ENCODE measurements at places on chromosomes 6 and 20. TPM values are rescaled to one million over a fixed set of nuclear protein-coding genes. Genes with fewer than 3 reads are reported as not detected.
A peak's percentile ranks its signal among the peaks of the same experiment; 100 is the strongest.

Gene IRF4
- 0.01 TPM for polyA plus RNA-seq

- no peak for DNase-seq
Measured at GRCh38 chr6:122718616-122719015, 60.9 kb upstream of the FABP7 start.

DNA sequence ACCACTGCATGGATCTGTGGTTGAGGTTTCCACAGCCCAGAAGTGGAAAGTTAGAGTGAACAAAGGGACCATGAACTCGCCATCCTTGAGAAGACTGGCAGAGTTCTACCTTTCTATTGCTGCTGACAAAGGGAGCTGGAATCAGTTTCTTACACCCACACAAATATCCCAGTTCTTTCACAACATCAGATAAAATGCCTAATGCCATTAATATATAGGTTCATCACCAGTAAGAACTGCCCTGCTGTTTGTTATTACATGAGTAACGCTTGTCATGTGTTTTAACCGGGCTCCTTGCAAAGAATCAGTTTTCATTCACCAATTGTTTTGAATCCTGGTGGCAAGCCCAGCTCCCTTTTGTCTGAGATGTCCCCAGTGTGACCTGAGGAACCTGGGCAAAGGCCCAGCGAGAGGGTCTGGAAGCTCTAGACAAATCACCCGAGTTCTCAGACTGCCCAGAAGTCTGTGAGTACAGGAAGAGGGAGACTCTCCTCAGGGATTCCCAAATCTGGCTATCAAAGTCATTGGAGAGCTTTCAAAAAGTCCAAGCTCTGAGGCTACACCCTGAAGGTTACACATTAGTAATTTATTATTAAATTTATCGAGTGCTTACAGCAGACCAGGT lies 7.5 kb upstream of the CD164 start:
- peak; percentile 62 for DNase-seq

GRCh38 chr20:38551056-38551626 lies 29.9 kb upstream of the ADIG start:
- DNase-seq: peak; percentile 37

- peak; percentile 27 for DNase-seq
Measured at GRCh38 chr6:89242574-89243330, 25.6 kb upstream of the GABRR1 start.
